ENCODE measurements at places on chromosomes 2 and 18. TPM values are rescaled to one million over a fixed set of nuclear protein-coding genes. Genes with fewer than 3 reads are reported as not detected.

DNA sequence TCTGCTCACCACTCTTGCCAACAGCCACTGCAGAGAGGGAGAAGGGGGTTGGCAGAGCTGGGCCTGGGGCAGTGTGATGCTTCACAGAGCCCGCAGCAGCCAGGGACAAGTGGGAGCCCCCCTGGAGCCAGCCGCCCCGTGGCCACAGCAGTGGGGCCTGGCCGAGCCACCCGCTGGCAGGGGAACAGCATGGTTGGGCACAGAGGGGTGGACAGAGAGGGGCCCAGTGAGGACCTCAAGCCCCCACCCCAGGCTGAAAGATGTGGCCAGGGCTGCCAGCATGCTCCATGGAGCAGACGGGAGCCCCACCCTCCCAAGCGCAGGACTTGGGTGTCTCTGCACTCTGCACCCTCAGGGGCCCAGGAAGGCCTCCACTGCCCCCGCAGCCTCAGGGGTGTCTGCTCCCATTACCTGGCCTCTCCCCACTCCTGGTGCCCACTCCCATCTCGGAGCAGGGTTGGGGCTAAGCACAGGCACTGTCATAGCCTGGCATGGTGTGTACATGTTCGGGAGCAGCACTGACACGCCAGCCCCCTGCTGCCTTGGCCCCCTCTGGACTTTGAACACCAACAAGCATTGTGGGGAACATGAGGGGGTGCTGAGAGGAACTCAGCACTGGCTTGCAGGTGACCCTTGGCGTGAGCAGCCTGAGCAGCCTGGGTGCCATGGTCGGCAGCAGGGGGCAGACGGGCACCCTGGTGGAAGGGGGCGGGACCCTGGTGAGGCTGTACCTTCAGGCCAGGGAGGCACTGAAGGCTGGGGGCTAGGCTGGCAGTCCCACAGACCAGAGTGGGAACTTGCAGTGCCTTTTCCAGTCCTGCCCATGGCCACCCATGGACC is 279.6 kb upstream of the CYP26B1 start:
- no peaks in the 10 kb centered on the region for H3K4me1 ChIP-seq
- H3K27ac ChIP-seq = no peak overlapping the region
- no peak overlapping the region for H3K4me3 ChIP-seq
- H3K27me3 ChIP-seq = no peaks in the 10 kb centered on the region

GRCh38 chr2:240499309-240500301 is 58.2 kb downstream of the ANKMY1 start:
- no peaks in the 10 kb centered on the region for H3K27me3 ChIP-seq
- no peak overlapping the region for H3K4me3 ChIP-seq
- H3K27ac ChIP-seq = no peak overlapping the region

DNA sequence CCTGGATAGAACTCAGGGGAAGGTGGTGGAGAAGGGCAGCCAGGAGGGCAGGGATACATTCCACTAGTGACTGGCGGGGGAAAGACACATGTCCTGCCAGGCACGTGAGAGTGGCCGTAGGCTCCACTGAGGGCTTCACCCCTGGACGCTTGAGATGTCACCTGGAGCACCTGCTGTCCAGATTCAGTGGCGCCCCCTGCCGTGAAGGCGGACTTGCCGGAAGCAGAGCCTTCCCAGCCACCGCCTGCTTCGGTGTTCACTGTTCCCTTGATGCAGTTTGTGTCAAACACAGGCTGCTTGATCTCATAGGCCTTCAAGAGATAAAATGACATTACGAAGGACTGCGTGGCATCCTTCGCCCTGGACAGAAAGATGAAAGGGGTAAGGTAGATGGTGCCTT is 335.3 kb downstream of the ZNF521 start:
- no peaks in the 10 kb centered on the region for H3K4me1 ChIP-seq
- H3K27me3 ChIP-seq = no peaks in the 10 kb centered on the region
- DNase-seq = no peak
- no peak overlapping the region for H3K27ac ChIP-seq

DNA sequence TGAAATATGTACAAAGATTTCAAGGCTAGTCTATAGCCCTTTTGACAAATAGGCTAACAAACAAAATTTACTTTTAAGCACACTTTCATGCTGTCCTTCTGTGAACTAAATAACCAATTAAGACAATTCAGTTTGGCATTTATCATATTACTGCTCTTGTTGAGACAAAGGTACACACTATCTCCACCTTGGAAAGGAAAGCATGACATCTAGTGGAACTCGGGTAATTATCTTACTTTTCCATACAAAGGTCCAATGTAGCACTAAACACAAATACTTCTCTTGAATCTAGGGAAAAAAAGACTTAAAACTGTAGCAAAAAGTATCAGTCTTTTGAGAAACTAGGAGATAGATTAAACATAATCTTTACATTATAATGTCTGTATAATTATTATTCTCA is 125.0 kb upstream of the CD226 start:
- no peak for DNase-seq
- H3K4me1 ChIP-seq = no peaks in the 10 kb centered on the region

- H3K36me3 ChIP-seq = no peaks in the 10 kb centered on the region
- H3K4me1 ChIP-seq = peaks cover 15% of the 10 kb centered on the region
- H3K4me3 ChIP-seq = no peak overlapping the region
These were observed 18.9 kb downstream of the SLC39A10 start for GRCh38 chr2:195675783-195676427.

- no peak overlapping the region for H3K27ac ChIP-seq
- H3K27me3 ChIP-seq = no peaks in the 10 kb centered on the region
- H3K4me1 ChIP-seq = no peaks in the 10 kb centered on the region
- H3K36me3 ChIP-seq = no peaks in the 10 kb centered on the region
These were observed 5.8 kb upstream of the PROM2 start for GRCh38 chr2:95268211-95269035.

DNA sequence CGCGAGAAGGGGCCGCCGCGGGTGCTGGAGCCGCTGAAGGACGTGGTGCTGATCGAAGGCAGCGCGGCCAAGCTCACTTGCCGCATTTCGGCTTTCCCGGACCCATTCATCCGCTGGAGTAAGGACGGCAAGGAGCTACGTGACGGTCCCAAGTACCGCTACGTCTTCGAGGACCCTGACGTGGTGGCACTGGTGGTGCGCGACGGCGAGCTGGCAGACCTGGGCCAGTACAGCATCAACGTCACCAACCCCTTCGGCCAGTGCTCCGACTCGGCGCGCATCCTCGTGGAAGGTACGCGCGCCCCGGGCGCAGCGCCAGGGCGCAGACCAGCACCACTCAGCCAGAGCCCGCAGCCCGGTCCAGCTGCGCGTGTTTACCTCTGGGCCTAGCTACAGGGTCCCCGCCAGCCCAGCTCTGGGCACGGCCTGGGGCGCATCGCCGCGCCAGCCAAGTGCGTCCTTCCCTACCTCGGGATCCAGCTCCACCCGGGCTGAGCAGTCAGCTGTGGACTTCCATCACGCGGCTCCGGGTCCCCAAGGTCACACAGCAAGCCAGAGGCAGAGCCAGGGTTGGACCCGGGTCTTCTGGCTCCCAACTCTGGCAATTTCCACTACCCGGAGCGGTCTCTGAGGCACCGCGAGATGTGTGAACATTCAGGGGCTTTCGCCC is 1.7 kb upstream of the GMPPA start:
- peaks cover 22% of the 10 kb centered on the region for H3K4me1 ChIP-seq
- H3K27me3 ChIP-seq = peaks cover 4% of the 10 kb centered on the region
- no peak overlapping the region for H3K4me3 ChIP-seq
- H3K36me3 ChIP-seq = no peaks in the 10 kb centered on the region
- H3K27ac ChIP-seq = no peak overlapping the region
- no peak for DNase-seq

DNA sequence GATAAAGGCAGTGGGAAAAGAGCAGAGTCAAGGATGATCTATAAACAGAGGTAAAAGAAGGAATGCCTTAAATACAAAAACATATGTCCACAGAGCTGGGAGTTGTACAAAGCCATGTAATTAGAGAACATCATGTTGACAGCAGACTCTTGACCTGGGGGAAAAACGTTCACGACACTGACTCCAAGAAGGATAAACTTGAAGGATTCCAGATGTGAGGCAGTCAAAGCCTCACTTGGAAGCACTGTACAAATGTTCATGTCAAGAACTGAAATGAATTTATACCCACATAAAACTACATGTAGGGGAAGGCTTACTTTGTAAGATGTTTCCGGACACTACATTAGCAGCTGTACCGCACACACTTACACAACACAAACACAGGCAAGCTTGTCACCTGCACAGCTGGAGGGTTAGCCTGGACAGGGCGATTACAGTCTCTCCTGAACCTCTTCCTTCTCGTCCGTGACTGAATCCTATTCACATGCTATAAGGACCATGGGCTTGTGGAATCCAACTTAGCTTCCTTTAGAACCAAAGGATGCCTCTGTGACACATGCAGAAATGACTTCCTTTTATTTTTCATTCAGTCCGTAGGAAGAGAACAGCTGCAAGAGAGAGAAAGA is 88.6 kb downstream of the SH3YL1 start:
- peak overlapping the region; percentile 57 for H3K27ac ChIP-seq
- H3K36me3 ChIP-seq = no peaks in the 10 kb centered on the region
- peaks cover 35% of the 10 kb centered on the region for H3K4me1 ChIP-seq

DNA sequence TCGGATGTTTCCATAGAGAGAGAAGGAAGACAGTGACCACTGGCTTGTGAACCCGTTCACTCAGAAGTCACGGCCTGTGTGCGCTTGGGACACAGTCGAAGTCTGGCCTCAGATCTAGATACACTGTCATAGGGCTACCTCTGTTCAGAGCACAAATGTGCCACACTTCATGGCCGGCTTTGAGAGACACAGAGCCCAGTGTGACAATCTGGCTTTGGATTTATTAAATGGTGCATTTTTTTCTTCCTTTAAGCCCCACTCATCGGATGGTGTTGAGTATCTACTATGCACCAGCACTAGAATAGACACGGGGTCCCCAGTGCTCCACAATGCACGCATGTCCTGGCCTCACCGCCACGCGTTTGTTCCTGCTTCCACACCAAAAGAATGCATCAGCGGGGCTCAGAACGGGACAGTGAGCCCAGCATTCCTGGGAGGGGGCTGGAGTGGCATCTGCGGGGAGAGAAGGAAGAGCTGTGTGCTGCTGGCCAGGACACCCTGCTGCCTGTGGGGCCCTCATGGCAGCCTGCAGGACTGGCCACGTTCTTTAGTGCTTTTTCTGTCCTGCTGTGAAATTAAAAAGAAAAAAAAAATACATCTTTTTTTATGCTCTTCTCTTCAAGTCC is 738.9 kb upstream of the SALL3 start:
- H3K27ac ChIP-seq = no peak overlapping the region
- no peaks in the 10 kb centered on the region for H3K36me3 ChIP-seq
- H3K27me3 ChIP-seq = no peaks in the 10 kb centered on the region
- H3K4me3 ChIP-seq = no peak overlapping the region
- no peak for DNase-seq
- H3K4me1 ChIP-seq = no peaks in the 10 kb centered on the region

GRCh38 chr2:239295377-239296019 is 105.3 kb downstream of the HDAC4 start:
- H3K4me1 ChIP-seq = peaks cover 35% of the 10 kb centered on the region
- H3K27me3 ChIP-seq = no peaks in the 10 kb centered on the region
- H3K4me3 ChIP-seq = peak overlapping the region; percentile 50

- no peak overlapping the region for H3K27ac ChIP-seq
- H3K27me3 ChIP-seq = no peaks in the 10 kb centered on the region
- no peaks in the 10 kb centered on the region for H3K4me1 ChIP-seq
- H3K36me3 ChIP-seq = no peaks in the 10 kb centered on the region
These were observed 35.9 kb upstream of the CCDC93 start for GRCh38 chr2:118049816-118050140.

DNA sequence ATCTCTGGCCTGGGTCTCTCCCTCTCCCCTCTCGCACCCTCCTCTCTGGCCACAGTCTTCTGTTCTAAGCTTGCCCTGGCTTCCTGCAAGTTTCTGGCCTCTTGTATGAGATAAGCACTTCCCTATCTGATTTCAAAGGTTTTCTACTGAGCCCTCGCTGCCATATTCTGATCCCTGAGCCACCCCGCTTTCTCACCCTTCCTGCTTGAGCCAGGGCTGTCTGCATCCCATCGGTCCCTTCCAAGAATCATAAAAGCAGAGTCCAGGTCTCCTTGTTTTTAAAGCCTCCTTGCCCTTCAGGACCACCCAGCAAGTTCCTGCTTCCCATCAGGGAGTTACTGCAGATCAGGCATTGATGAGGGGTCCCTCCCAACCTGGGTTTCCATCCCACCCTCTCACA is 110.2 kb downstream of the PRKCE start:
- no peaks in the 10 kb centered on the region for H3K4me1 ChIP-seq
- no peaks in the 10 kb centered on the region for H3K27me3 ChIP-seq
- no peak overlapping the region for H3K27ac ChIP-seq
- H3K36me3 ChIP-seq = no peaks in the 10 kb centered on the region

GRCh38 chr18:13570856-13571495 is 155.4 kb downstream of the FAM210A start:
- no peak overlapping the region for H3K4me3 ChIP-seq
- no peak for DNase-seq
- no peak overlapping the region for H3K27ac ChIP-seq
- no peaks in the 10 kb centered on the region for H3K36me3 ChIP-seq

DNA sequence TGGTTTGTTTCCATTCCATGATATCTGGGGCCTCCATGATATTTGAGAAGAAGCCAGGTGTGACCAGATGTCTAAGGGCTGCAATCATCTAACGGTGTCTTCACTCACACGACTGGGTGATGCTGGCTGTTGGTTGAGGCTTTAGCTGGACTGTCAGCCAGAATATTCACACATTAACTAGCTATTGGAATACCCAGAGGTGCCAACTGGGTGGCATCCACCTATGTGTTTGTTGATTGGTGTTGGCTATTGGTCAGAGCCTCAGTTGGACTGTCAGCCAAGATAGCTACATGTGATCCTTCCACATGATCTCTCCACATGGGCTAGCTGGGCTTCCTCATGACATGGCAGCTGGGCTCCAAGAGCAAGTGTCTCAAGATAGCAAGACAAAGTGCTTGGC is 117.4 kb downstream of the CDCA7 start:
- no peaks in the 10 kb centered on the region for H3K27me3 ChIP-seq
- H3K36me3 ChIP-seq = no peaks in the 10 kb centered on the region
- no peak overlapping the region for H3K4me3 ChIP-seq
- no peak for DNase-seq
- no peaks in the 10 kb centered on the region for H3K4me1 ChIP-seq
- no peak overlapping the region for H3K27ac ChIP-seq

DNA sequence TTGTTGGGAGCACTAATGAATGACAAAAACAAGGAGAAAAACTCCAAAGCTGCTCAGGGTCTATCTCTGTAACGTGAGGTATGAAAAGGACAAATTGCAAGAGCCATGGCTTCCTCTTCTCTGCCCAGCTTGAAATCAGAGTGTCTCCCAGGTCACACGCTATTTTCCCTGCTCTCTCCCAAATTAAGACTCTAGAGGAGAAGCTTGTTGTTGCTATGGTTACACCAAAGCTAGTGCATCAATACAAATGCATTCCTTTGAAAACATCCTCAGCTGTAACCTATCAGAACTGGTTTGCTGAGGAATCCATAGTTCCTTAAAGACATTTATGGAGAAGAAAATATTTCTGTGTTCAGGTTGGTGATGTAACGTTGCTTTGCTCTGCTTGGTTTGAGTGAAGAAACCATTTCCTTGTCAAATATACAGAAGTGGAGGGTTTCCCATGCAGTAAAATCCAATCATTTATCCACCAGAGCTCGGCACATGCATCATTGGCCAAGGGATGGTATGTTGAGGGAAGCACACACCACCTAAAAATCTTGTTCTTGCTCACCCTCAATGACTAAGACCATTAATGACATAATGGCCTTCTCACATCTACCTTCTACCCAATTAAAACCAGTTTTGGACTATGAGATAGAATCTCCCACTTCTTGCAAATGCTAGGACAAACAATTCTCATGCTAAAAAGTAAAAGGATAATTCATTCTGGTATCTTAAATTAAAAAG is 2135.6 kb upstream of the CELF4 start:
- no peaks in the 10 kb centered on the region for H3K27me3 ChIP-seq
- H3K36me3 ChIP-seq = no peaks in the 10 kb centered on the region
- no peaks in the 10 kb centered on the region for H3K4me1 ChIP-seq
- no peak overlapping the region for H3K4me3 ChIP-seq
- no peak for DNase-seq

Gene FN1
- 0.81 TPM for total RNA-seq

Gene RNF181
- 67.4 TPM for total RNA-seq

Gene CYRIA
- 1.1 TPM for total RNA-seq

Gene SERPINB12
- not detected for total RNA-seq
